CD8-positive, alpha-beta memory T cell (primary cell): ENCODE measurements at places on chromosomes 4 and X.

DNA sequence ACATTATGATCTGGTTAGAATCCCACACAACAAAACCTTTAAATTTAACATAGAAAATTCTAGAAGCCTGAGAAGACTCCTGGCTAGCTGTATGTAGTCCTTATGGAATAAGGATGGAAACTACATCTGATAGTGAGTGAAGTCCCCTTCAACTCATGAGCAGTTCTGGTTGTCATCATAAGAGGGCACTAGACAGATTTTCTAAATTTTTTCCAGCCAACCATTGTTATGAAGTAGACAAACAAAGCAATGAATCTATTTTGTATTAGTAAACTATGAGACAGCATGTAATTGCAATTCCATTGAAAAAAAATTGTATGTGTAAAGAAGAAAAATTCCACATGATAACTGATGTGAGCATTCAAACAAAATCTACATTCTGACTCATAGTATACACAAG lies 35.2 kb downstream of the PWWP3B start:
- no peak for DNase-seq

- DNase-seq, result peak; percentile 66
Observed at GRCh38 chrX:2928583-2929434, at the start of gene ARSD. Gene ARSD (minus strand): TSS chrX:2929339. CDS start chrX:2929275, 64 bp downstream.

GRCh38 chrX:49053223-49054072 lies 5.4 kb upstream of the CCDC120 start:
- peak; percentile 50 for DNase-seq

- no peak for DNase-seq
Observed at GRCh38 chr4:14925471-14925870, 76.8 kb upstream of the CPEB2 start.

- DNase-seq, result no peak
Observed at GRCh38 chr4:70630162-70630561, 1.6 kb downstream of the ENAM start.

DNA sequence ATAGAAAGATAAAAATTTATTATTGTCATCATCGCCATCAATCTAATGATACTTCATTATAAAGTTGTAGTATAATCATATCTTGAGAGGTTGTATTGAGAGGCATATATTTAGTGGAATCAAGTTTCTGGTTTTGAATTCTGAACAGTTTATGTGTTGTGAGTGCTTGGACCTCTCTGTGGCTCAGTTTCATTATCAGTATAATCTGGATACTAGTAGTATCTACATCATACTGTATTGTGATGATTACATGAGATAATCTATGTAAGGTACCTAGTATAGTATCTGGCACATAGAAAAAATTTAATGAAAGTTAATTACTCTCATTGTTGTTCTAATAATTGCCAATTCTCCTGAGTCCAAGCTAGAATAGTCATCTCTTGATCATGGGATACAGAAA lies 161.2 kb upstream of the UBQLN2 start:
- DNase-seq, result no peak

DNA sequence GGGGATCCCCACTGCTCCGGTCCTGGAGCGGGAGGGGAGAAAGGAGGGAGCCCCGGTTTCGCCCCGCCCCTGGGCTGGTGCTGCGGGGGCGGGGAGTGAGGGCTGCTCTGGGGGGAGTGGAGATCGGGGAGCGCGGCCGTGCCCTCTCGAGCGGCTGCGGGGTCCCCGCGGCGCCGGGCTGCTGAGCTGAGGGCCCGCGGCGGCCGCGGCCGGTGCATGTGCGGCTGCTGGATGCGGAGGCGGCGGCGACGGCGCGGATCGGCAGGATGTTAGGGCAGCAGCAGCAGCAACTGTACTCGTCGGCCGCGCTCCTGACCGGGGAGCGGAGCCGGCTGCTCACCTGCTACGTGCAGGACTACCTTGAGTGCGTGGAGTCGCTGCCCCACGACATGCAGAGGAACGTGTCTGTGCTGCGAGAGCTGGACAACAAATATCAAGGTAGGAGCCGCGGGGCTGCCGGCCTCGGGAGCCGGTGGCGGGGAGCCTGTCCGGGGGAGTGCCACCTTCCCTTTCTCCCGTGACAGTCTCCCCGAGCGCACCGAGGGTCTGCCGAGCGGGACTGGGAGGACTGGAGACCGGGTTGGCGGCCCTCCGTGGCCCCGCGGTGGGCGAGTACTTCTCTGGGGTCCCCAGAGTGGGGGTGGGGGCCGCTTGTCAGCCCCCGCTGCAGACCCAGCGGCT lies at the start of gene ING2:
Gene ING2 (plus strand): TSS at position 129 of the 681 bp plus-strand sequence. CDS start 138 bp downstream, at position 267.
- DNase-seq, result peak; percentile 85

- no peak for DNase-seq
Observed at GRCh38 chrX:22686138-22686541, 313.6 kb upstream of the DDX53 start.

- no peak for DNase-seq
Observed at GRCh38 chr4:122583906-122584305, 37.0 kb downstream of the IL21 start.

GRCh38 chr4:93834249-93835066 lies 5.9 kb downstream of the ATOH1 start:
- DNase-seq, result no peak

- no peak for DNase-seq
Observed at GRCh38 chrX:10512741-10513140, 107.6 kb downstream of the MID1 start.

DNA sequence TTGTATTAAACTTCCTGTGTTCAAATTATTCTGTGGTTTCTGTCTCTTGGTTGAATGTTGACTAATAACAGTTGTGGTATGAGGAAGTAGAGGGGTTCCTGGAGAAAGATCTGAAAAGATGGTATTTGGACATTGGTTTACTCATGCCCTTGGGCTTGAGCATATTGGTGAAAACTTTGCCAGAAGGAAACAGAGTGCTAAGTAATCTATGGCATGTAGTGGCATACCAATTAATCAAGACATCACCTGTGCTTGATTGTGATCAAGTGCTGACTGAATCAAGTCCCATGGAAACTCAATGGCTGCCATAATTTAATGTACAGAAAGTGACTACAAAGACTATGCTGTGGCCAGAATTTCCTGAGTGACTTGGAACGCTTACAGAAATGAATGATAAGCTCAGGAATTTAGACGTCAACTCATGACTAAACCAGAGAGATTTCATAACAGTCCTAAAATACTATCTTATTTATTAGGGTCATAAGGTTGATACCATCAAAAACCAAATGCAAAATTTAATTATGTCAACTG lies 2062.9 kb downstream of the ARAP2 start:
- DNase-seq, result no peak

DNA sequence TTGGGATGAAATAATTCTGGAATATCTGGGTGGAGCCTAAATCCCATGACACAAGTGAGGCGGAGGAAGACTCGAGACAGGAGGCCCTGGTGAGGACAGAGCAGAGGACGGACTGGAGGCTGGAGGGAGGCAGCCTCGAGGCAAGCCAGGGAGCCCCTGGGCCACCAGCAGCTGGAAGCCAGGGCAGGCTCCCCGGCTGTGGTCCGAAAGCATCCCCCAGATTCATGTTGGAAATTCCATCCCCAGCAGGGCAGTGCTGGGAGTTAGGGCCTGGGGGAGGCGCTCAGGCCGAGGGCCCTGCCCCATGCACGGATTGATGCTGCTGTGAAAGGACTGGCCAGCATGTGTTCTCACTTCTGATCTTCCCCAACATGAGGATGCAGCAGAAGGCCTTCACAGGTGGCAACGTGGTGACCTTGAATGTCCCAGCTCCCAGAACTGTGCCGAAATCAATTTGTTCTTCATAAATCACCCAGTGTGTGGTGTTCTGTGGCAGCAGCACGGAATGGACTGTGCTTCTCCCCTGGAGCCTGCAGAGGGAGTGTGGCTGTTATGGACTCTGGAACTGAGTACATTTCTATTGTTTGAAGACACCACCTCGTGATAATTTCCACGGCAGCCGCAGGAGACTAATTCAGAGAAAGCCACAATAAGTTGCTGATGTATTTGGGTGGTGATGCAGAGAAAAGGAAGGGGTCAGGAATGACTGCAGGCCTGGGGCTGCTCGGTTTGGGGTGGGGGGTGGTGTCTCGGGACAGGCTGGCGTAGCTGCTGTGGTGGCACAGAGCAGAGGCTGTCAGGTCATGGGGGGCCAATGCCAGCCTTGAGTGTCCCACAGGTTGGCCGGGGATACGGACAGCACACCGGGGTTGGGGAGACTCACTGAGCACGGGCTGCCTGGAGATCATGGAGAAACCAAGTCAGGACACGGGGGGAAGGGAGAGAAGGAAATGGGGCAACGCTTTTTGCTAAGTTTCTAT lies 56.9 kb downstream of the PCGF3 start:
- no peak for DNase-seq

DNA sequence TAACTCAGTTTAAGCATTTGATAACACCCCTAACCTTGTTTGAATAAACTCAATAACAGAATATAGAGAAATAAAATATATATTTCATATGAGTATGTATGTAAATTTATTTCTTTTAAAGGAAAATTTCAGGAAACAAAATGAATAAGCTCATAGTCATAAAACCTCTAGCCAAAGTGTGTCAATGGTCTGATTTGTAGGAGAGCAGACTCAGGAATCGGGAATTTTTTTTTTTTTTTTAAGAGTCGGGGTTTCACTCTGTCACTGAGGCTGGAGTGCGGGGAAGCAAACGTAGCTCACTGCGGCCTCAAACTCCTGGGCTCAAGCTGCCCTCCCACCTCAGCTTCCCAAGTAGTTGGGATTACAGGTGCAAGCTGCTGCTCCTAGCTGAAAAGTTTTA lies 2.4 kb downstream of the PKD2 start:
- DNase-seq, result no peak
